PC-9 (cell line): ENCODE measurements at places on chromosomes 16 and 17.

DNA sequence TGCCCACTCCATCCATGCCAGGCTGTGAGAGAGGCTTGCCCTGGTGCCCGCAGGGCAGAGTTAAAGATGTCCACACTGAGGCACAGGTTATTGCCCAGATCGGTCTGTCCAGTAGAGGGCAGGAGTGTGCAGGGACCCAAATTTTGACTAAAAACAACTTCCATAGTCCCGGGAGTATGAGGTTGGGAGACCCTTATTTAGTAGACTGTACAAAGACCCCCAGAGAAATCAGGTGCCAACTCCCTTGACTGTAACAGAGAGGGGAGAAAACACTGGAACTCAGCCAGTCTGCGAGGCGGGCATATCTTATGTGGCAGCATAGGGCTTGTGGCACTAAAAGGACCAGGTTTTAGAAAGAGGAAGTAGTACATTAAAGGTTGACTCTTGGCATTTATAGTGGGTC, 43.4 kb downstream of the HNF1B start:
- no peak for DNase-seq

DNA sequence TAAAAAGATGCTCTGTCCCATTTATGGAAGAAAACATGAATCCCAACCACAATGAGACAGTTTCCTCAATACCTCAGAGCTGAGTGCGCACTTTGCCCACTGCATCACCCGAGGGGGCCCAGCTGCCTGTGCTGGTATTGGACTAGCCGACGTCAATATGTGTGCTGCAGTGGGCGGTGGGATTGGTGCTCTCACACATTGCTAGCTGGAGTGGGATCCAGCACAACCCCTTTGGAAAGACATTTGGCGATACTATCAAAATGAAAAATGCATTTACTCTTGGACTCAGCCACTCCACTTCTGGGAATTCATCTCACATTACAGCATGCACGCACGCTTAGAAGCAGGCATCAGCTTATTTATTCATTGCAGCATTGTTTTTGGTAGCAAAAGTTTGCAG, 289.2 kb upstream of the FOXF1 start:
- DNase-seq, result no peak

GRCh38 chr17:74527081-74527480, 4.2 kb downstream of the CD300LB start:
- DNase-seq, result no peak

GRCh38 chr16:70646260-70647241, at the start of gene IL34:
IL34 (plus strand) TSS chr16:70646559; CDS start chr16:70646948, 389 bp downstream.
- no peak for DNase-seq

DNA sequence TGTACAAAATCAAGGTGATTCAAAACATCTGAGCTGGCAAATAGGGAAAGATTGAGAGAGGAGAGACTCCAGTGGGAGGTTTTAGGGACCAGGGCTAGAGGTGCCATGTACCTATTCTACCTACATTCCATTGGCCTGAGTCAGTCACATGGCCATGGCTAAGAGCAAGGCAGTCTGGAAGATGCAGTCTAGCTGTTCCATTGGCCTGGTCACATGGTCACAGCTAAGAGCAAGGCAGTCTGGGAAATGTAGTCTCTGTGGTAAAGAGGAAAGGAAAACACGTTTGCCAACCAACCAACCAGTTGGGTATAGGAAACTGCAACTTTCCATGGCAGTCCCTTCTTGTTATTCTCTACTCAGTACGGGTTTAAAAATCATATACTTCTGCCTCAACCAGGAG, 369.1 kb downstream of the XYLT1 start:
- DNase-seq, result no peak

DNA sequence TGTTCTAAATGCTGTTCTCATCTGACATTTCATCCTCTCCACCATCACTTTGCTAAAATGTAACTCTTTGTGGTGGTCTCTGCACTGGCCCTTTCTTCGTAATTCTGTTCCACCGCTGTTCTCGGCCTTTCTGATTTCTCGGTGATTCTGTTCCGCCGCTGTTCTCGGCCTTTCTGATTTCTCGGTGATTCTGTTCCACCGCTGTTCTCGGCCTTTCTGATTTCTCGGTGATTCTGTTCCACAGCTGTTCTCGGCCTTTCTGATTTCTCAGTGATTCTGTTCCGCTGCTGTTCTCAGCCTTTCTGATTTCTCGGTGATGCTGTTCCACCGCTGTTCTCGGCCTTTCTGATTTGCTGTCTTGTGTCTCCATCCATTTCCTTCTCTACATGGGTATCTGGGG, 12.3 kb downstream of the FOXF1 start:
- no peak for DNase-seq

DNA sequence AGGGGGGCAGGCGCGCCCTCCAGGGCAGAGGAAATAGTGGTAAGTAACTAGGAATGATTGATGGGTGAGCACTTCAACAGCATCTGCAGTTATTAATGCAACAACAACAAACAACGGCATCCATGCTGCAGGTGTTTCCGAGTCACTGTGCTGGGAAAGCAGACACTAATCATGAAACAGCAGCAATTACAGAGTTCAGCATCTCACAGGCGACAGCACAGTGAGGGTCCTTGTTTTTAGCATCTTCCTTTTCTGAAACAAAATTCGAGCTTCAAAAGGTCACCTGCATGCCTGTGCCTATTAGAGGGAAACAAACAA, 191.9 kb downstream of the SLC39A11 start:
- DNase-seq, result no peak

DNA sequence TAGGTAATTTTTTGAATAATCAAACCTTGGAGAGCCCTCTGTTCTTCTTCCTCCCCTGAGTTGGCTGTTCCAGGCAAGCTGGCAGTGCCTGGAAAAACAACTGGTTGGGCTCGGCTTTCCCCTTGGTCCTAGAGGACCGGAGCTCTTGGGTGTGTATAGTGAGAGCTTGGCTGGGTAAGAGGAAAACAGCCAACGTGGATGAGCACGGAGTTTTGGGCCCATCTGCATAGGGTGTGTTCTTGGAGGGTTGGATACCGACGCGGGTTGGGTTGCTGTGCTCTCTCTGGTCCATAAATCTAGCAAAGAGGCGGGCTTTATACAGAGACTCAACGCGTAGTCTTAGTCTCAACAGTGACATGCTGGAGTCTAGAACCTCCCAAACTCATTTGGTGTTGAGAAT, 23.2 kb downstream of the ITGB3 start:
- no peak for DNase-seq

DNA sequence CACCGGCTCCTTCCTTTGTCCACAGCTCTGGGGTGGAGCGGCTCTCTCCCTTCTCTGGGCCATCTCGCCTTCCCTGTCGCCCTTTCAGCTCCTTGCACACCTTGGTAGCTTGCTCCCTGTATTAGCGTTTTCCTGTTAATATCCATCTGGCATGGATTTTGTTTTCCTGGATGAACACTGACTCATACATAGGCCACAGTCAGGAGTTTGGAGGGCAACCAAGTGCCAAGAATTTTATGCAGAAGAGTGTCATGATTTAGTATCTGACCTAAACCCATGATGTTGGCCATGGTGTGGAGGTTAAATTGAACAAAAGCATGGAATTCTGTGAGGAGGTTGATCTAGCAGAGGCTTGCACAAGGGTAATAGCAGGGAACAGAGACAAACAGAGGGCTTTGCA, 180.9 kb downstream of the AIPL1 start:
- no peak for DNase-seq

DNA sequence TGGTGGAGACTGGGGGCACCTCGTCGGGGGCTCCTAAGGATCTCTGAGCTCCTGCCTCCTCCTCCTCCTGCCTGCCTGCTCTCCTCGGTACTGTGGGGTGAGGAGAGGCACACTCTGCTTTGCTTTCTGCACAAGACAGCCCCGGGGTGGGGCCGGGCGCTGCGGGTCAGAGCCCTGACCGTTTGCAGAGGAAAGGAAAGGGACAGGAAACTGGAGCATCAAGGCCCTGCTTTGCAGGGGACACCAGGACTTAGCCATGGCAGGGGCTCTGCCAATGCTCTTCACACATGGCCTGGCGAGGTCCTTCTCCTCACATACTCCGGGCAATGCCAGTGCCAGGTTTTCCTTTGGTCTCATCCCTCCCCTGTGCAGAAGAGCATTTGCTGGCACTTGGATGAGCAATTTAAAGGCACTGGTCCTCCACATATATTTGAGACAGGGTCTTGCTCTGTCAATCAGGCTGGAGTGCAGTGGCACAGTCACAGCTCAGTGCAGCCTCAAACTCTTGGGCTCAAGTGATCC, 23.8 kb upstream of the DOC2B start:
- DNase-seq, result no peak

DNA sequence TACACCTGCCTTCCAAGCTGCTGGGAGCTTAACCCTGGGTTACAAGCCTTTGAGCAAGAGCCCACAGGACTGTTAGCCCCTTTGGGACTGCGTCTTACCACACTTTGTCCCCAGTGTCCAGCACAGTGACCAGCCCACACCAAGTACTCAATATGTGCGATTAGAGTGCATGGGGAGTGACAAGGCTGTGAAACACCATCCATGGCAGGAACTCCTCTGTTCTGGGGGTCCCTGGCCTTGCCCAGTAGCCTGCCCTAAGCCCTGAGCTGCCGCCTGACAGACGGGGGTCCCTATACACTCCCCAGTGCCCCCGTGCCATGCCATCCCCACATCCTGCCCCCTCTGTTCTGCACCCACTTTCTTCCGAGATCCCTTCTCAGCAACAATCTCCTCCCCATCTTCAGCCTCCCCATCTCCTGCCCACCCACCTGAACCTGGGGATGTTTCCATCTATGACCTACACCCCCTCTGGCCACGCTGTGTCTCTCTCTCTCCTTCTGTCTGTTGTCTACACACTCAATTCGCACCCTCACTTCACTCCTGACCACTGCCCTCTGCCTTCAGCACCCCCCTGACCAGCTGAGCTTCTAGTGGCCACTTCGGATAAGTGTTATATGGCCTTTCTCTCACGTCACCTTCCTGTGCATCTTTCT, 112.9 kb upstream of the SMURF2 start:
- DNase-seq, result no peak

- DNase-seq, result no peak
These were observed 50.7 kb downstream of the TANGO6 start for GRCh38 chr16:68893710-68894705.

- no peak for DNase-seq
These were observed 365.6 kb downstream of the SLC39A11 start for GRCh38 chr17:72726936-72727335.

DNA sequence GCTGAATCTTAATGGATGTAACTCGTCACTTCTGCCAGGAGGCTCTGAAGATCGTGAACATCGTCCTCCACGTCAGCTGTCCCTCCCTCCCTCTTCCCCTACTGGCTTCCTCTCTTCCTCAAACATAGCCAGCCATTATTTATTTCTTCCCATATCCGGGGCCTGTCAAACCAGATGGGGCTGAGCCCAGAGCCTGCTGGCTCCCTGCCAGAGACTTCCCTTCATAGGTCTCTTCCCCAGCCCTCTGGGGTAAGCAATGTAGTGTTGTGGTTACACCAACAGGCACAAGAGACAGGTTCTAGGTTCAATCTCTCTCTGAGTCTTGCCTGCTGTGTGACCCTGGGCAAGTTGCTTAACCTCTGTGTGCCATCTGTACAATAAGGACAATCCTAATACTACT, 40.1 kb upstream of the ZFP90 start:
- no peak for DNase-seq

GRCh38 chr17:1001640-1002411, 4.9 kb downstream of the TIMM22 start:
- no peak for DNase-seq

DNA sequence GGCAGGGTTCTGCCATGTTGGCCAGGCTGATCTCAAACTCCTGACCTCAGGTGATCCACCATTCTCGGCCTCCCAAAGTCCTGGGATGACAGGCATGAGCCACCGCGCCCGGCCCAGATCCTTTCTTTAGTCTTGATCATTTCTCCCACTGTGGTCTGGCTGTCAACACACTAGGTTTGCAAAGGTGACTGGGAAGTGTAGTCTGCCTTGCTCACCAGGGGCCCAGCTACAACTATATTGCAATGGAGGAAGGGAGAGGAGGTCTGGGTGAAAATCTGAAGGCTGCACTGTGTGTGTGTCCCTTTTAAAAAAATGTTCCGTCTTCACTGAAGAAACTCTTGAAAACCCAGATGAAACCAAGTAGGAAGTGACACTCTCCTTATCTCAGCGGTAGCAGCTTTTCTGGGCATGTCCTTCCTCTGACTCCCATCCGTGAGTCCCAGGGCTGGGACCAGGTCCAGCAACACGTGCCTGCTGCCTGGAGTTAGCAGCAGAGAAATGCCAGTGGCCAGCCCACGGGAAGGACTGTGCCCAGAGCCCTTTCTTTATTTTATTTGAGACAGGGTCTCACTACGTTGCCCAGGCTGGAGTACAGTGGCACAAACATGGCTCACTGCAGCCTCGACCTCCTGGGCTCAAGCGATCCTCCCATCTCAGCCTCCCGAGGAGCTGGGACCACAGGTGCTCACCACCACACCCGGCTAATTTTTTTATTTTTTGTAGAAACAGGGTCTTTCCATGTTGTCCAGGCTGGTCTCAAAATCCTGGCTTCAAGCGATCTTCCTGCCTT, 17.8 kb upstream of the KIF19 start:
- DNase-seq, result no peak
